ENCODE measurements at places on chromosomes 16 and 17. TPM values are rescaled to one million over a fixed set of nuclear protein-coding genes. Genes with fewer than 3 reads are reported as not detected.

DNA sequence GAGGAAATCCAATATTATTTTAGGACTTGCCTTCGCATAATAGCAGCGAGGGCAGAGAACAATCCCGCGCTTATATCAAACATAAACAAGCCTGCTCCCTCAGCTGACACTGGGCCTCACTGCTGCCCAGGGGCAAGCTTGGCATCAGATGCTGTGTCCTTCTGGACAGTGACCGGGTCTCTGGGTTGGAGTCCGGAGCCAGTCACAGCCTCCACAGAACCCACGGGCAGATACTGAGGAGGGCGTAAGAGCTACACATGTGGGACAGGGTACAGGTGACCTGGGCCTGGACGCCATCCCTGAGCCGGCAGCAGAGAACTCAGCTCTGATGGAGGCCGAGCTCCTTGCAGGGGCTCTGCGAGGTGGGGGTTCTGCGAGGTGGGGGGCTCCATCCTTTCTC is 14.7 kb upstream of the ZNF469 start:
- no peak for DNase-seq

GRCh38 chr17:81961087-81961511 is at the start of gene NOTUM:
Gene NOTUM, minus strand, starts transcription at chr17:81961187. Its CDS starts 278 bp downstream, at chr17:81960909.
- no peak for DNase-seq

GRCh38 chr17:74981979-74982662 is 5.3 kb upstream of the CDR2L start:
- DNase-seq, result peak; percentile 79

- DNase-seq, result no peak
Observed at GRCh38 chr17:32298721-32299579, 33.3 kb downstream of the RHBDL3 start.

GRCh38 chr17:82464567-82464929 is 6.0 kb downstream of the NARF start:
- no peak for DNase-seq

DNA sequence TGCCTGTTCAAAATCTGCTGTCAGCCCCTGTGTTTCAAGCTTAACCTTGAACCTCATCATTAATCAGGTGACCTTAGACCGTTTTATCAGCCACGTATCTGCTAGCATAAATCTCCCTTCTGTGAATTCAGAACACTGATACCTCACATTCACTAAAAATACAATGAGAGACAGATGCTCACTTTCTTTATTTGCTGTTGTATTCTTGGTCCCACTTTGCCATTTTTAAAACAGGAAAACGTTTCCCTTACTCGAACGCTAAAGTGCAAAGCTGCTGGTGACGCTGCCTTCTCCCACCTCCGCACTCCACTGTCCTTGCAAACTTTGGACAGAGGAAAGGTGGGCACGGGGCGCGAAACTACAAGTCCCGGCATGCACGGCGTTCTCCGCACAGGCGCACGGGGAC is 220 bp upstream of the ARHGAP44 start:
- DNase-seq, result no peak

DNA sequence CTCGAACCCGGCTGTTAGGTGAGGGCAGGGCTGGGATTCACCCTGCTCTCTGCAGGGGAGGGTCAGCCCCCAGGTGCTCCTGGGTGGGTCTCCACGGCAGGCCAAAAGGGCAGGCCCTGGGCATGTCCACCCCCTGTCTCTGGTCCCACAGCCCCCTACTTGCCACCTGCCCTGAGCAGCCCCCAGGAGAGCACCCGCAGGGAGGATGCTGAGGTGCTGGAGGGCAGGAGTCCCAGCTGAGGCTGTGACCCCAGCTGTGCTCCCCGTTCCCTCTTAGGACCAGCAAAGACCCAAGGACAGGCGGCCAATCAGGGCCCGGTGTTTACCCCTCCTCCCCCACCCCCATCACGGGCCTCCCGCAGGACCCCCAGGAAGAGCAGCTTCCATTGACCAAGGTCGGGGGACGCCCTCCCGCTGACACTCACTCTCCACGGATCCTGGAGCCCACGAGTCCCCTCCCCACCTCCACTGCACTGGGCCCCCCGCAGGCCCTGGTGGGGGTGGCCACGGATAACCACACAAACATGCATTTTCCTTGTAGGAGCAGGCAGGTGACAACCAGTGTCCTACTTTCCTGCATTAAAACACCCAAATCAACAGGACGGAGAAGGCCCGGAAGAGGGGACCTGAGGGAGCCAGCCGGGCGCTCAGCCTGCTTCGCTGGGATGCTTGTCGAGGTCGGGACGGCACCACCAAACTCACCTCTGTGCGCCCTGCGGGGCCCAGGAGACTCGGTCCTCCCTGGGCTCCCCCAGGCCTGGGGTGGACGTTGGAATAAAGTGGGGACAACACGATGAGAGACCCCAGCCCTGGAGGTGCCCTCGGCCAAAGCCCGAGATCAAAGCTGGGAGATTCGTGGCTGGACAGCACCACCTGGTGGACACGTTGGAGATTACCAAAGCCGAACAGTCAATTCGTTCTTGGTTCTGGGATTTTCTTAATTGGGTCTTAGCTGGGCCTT is 22.5 kb upstream of the ENPP7 start:
- no peak for DNase-seq

- peak; percentile 63 for DNase-seq
Observed at GRCh38 chr16:88059701-88060386, 108.6 kb downstream of the BANP start.

DNA sequence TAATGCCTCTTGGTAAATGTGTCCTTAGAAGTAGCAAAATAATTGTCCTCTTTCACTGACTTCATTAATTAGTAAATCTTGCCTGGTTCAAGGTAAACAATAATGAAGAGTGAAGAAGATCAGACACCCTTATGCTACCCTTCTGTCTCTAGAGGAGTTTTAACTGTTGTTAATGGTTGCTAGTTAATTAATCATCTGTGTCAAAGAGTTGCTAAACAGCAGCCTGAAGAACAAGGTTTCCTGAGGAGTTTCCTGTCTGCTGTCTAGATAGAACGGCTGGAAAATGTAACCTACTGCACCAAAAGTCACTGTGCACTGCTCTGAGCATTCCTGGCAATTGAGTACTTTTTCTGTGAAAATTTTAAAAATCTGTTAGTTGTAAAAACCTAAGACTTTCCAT is 131.3 kb downstream of the NLK start:
- DNase-seq, result no peak

DNA sequence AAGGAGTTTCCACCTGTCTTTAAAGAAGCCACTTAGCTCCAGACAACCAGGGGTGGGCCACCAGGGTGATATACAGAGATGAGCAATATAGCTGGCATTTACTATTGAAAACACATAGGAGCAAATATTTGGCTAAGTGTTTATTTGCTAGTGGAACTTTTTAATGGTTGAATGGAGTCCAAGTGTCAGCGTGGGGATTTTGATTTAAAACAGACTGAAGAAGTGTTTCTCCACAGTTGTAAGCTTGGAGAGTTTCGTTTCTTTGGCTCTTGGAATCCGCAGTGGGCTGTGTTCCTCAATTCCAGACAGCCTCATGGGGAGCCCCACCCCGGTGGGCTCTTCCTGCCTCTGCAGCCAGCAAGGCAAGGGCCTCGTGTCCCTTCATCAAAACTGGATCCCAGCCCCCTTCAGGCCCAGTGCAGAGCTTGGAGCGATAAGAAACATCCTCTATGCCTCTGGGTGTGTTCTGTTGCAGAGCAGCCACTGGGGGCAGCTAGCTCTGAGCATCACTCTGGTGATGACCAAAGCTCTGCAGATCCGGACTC is 36.1 kb downstream of the NOG start:
- DNase-seq, result peak; percentile 25

GRCh38 chr16:31713945-31714902 is 159.4 kb upstream of the ZNF267 start:
- DNase-seq, result no peak

DNA sequence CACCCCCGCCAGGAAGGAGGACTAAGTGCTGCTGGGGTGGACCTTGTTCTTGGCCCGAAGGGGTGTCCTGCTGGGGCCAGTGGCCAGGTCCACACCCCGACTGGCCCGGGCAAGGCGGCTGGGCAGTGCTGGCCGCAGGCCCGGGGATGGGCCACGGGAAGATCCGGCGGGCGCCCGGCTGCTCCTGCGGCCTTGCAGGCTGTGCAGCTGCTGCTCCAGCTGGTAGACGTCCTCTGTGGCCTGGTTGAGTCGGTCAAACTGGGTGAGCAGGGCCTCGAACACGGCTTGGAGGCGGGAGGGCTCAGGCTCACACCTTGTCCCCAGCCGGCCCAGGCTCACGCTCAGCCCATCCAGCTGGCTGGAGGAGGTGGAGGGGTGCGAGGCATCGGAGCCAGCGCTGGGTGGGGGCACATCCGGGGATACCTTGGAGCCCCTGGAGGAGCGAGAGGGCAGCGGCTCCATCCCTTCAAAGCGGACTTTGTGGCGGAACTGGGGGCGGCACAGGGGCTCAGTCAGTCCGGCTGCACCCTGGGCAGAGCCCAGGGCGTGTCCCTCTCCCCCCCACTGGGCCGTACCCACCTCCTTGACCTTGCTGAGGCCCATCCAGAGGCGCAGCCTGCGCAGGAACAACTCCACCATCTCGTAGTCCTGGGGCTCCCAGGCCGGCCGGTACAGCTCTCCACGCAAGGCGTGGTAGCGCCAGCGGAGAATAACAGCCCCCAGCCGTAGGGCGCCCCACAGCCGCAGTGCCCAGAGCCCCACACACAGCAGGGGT is 42.1 kb downstream of the TSC2 start:
- DNase-seq, result no peak

- no peak for DNase-seq
Observed at GRCh38 chr17:51351890-51352289, 91.5 kb downstream of the UTP18 start.

DNA sequence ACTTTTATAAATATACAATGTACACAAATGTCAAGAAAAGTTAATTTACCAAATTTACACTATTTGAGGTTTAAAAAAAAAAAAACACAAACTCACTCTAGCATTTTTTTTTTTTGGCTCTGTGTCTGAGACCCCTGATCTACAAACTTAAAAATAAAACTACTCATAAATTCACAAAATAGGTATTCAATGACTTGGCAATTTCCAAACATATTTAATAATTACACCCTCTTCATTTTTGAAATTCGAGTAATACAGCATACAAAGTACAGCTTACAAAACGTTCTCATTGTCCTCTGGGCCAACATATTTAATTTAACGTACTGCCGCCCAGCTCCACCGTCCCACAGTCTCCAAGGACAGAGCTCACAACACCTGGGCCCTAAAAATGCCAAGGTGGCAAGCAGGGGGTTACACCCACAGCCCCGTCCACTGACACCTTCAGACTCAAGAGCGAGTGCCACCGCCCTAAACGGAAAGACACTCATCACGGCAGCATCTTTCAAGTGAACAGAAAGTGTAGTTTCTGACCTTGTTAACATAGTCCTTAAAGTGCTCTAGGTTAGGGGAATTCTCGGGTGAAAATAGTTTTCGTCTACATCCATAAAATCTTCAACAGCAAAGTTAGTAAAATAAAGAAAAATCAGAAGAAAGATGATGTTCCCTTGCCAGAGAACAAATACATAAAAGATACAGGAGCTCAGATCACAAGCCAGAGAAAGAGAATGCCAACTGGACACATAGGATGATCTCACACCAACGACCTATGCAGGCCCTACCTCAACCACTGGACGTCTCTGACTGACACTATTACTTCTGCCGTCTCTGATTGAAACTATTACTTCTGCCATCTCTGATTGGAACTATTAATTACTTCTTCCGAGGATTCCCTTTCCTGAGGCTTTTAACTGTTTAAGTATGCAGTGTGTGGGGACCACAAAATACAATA is 4.2 kb downstream of the ADCY9 start:
- no peak for DNase-seq

DNA sequence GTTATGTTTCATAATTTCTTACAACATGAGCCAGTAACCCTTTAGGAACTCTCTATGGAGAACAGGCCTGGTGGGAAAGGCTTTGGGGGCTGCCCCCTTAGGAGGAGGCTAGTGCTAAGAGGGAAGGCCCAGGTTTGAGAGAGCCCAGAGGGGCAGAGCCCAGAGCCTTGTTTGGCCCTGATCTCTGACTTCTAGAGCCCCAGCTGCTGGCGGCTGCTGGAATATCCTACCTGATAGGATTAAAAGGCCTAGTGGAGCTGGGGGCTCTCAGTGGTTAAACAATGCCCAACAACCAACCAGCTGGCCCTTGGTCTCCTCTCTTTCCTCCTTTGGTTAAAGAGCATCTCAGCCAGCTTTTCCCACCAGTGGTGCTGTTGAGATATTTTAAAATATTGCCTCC is 54.1 kb downstream of the IGF2BP1 start:
- DNase-seq, result no peak

DNA sequence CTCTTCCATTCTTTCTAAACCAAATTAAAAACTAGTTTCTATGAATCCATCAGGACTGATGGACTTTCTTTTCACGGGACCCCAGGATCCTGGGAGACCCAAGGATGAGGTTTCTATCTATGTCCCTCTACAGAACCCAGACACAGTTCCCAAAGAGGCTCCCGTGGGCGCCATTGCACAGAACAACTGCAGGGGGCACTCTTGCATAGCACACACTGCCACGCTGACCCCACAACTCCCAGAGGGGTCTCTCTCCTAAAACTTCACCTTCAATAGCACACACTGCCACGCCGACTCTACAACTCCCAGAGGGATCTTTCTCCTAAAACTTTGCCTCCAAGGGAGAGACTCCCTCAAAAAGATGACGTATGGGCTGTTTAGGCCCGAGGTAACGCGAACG is 9.0 kb downstream of the ABR start:
- no peak for DNase-seq

GRCh38 chr16:51818342-51818944 is 667.4 kb upstream of the SALL1 start:
- DNase-seq, result no peak

DNA sequence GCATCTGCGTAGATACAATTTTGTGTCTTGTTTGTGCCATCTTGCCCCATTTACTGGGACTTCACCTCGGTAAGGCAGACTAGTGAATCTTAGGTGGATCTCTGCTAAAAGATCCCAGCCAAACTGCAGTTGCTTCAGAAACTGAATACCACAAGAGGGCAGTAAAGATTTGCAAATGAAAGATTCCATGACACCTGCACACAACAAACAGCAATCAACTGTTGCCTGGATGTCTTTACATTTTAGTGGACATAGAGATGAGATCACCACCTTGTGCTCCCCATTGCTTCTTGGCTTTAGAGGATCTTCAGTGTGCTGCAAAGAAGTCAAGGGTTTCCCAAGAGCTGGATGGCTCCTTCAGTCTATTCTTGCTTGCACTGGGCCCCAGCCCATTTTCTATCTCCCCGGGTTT is 119.2 kb upstream of the CACNG5 start:
- DNase-seq, result peak; percentile 62

- DNase-seq, result no peak
Observed at GRCh38 chr17:77899498-77899897, 59.0 kb upstream of the TNRC6C start.

Gene SCARF1
- polyA plus RNA-seq, result 22.6 TPM

Gene KRTAP4-3
- not detected for polyA plus RNA-seq

Gene KRT33B
- not detected for polyA plus RNA-seq

Gene DYNLRB2
- 2.8 TPM for polyA plus RNA-seq

Gene CD300H
- polyA plus RNA-seq, result not detected

Gene TEX14
- polyA plus RNA-seq, result 1.6 TPM

Gene ZPBP2
- not detected for polyA plus RNA-seq

Gene CTF1
- polyA plus RNA-seq, result 8.9 TPM

Gene KRTAP4-1
- polyA plus RNA-seq, result not detected

Gene PYCARD
- 20.8 TPM for polyA plus RNA-seq
